Progenitor cell of endocrine pancreas (in vitro differentiated cells): ENCODE measurements at places on chromosomes 3 and 15.

- DNase-seq, result no peak
These were observed 250.5 kb downstream of the UACA start for GRCh38 chr15:70512772-70513362.

DNA sequence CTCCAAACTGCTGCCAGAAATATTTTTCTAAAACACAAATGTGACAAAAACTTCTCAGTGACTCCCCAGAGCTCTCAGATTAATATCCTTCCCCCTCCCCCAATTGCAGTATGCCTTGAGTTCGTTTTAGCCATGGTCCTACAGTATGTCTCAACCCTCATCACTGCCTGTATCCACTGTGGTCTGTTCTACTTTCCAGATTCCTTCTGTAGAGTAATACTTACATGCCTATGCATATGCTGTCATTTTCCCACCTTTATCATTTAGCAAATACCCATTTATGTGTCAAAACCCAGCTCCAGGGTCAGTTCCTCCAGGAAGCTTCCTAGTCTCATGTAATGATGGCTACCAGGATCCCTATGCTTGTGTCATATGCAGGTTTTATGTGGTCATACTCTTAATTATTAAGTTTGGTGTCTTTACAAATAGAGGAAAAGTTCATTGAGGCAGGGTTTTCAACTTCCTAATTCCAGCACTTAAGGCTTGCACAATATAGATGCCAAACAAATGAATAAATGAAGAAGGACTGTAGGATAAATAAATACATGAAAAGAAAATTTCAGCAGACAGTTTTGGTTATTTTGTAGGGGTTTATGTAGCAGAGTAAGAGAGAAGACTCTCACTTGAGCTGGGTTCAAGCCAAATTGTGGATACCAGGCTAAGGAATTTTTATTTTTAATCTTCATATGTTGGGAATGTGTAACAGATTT is 170.8 kb downstream of the ALCAM start:
- DNase-seq, result no peak

DNA sequence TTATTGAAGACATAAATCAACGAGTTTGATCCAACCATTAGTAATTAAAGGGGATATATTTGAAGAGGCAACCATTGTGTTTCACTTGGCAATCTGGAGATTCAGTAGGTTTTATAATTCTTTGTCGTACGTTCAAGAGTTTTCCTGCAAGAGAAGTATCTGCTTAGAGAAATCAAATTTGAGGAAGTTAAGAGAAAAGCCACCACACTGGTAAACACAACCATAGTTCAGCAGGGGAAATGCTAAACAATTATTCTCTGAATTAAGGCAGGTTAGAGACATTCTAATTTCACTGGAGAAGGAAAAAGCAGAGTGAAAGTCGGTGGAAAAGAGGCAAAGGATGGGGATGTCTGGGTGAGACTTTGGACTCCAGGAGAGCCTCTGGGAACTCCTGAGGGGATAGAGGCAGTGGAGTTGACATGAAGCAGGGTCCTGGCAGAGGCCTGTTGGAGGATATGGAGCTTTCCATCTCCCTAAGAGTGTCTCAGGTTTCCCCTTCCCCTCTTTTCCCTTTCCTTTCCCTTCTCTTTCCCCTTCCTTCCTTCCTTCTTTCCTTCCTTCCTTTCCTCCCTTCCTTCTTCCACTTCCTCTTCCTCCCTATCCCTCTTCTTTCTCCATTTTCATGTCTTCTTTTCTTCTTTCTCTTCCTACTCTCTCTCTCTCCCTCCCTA is 26.5 kb downstream of the SPINK8 start:
- DNase-seq, result no peak

DNA sequence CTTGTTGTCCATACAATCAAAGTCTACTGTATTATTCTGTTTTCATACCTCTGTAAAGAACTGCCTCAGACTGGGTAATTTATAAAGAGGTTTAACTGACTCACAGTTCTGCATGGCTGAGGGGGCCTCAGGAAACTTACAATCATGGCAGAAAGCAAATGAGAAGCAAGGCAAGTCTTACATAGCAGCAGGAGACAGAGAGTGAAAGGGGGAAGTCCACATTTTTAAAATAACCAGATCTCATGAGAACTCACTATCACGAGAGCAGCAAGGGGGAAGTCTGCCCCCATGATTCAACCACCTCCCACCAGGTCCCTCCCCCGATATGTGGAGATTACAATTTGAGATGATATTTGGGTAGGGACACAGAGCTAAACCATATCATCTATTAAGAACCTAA is 724.6 kb upstream of the CBLB start:
- no peak for DNase-seq

- DNase-seq, result peak; percentile 69
These were observed 72.3 kb downstream of the CORO2B start for GRCh38 chr15:68650901-68651709.

- DNase-seq, result no peak
These were observed 19.8 kb downstream of the HMG20A start for GRCh38 chr15:77440378-77440999.

DNA sequence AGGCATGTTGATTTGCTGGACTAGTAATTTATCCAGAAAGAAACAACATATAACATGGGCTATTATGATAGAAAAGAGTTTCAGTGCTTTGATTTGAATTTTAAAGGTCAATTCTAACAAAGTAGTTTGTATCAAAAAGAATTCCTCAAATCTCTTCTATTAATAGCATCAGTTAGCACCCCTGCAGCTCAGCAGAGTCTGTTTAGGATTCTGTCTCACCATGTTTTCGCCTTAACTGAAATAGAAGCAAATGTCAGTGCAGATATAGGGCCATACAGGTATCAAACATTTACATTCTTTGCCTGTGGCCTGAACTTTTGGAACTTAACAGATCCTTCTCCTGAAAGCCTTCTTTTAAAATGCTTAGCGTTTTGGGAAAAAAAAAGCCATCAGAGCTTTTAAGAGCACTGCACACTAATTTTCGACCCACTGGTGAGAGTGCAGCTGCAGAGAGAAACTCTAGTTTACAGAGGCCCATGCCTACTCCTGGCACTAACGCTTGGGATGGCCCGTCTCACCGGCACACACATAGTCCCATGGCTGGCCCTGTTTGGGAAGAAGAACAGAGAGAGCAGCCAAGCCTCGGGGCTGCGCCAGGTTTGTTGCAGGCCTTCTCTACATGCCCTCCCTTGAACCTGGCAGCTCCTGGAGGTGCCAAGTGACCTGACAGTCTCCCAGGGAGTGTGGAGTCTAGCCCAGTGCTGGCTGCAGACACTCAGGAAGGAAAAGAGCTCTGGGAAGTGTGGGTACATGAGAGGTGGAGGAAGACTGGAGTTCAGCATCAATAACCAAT is 9.9 kb upstream of the PAQR9 start:
- no peak for DNase-seq

DNA sequence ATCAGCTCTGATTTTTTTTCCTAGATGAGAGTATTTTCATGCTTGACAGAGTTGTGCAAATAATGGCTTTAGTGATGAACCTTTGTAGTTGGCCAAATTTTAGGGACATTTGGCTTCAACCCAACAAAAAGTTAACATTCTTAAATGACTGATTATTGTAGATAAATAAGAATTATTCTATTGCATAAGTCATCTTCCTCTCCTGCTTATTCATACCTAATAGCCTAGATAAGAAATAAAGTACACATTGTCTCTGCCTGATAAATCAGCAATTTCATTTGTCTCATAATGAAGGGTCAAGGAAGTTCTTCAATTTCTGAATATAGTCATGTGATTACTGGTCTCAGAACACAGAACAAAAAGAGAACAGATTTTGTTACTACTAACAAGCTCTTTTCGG is 428.9 kb upstream of the IL12A start:
- no peak for DNase-seq

- DNase-seq, result peak; percentile 46
These were observed 951 bp downstream of the FNDC3B start for GRCh38 chr3:172040078-172040980.

DNA sequence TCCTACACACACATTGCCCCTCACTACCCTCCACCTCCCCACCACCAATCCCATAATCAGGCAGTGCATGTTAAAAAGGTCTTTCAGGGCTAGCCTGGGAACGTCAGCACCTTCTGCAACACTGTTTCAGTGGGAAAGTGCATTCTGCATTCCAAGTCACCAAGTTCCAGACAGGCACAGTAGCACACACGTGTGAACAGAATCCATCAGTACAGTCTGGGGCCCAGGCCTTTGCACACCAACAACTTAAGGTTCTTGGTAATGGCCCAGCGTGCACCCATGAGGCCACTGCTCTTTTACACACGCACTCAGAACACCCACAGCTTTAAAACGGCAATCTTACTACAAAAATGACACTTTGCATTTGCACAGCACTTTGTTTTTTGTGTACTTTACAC is 1.2 kb downstream of the ANXA2 start:
- no peak for DNase-seq

GRCh38 chr15:92971713-92972112 is 71.6 kb downstream of the CHD2 start:
- no peak for DNase-seq

GRCh38 chr15:39139431-39140059 is 441.3 kb upstream of the THBS1 start:
- no peak for DNase-seq

GRCh38 chr15:78680431-78681075 is 39.5 kb upstream of the CHRNB4 start:
- no peak for DNase-seq

- DNase-seq, result no peak
These were observed 63.2 kb downstream of the PDZRN3 start for GRCh38 chr3:73561494-73561893.

DNA sequence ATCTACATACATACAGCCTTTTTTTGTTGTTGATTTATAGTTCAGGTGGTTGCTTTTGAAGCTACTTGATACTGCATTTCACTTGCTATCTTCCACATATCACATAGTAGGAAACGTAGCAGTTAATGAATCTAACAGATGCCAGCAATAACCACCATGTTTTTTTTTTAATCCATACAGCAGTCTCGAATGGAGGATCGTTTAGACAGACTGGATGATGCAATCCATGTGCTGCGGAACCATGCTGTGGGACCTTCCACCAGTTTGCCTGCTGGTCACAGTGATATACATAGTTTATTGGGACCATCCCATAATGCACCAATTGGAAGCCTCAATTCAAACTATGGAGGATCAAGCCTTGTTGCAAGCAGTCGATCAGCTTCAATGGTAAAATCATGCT is 123.2 kb upstream of the CGNL1 start:
- no peak for DNase-seq

- no peak for DNase-seq
These were observed 13.4 kb downstream of the HACD2 start for GRCh38 chr3:123571264-123571972.

- peak; percentile 16 for DNase-seq
These were observed 8.0 kb upstream of the CCDC13 start for GRCh38 chr3:42780892-42781700.

DNA sequence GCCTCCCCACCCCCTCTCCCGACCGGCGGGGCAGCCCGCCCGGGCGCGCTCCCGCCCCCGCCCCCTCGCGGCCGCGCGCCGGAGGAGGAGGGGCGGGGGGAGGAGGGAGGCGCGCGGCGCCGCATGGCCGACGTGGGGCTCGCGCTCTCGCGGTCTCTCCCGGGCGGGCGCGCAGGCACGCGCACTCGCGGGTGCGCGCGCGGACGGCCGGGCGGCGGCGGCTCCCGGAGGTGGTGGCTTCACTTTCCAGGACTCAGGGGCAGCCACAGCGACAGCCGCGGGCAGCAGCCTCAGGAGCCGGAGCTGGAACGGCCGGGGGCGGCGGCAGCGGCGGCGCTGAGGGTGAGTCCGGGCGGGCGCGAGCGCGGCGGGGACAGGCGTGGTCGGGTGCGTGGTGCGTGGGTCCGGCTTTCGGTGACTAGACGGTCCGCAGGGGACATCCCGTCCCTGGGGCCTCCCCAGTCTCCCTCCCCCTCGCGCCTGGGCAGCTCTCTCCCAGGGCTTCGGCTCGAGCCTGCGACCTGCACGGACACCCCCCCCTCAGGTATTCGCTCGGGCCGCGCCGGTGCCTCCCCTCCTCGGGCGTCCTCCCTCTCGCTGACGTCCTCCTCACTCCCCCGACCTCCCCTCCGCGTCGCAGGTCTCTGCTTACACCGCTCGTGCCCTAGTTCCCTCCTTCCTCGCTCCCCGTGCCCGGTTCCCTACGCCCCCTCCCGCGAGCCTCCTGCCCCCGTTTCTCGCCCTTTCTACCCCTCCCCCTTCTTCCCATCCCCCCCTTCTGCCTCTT is at the start of gene UBE2E2:
UBE2E2 (plus strand) TSS at position 407 of the 787 bp plus-strand sequence.
- DNase-seq, result peak; percentile 54

GRCh38 chr3:89955156-89955555 is 847.7 kb downstream of the EPHA3 start:
- DNase-seq, result no peak

DNA sequence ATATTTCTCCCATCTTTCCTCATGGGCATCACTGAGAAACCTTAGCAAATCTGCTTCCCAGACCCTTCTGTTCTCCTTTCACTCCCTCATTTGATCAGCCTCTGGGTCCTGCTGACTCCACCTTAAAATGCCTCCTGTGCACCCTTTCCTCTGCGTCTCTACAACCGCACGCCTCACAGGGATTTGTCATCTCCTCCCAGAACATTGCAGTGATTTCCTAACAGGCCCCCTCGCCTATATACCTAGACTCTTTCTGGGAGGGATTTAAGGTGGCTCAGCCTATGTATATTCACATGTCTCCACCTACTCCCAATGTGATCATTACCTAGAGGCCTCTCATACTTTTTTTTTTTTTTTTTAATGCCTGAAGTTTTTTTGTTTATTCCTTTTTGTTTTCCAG is 69.2 kb downstream of the LIPC start:
- DNase-seq, result no peak

DNA sequence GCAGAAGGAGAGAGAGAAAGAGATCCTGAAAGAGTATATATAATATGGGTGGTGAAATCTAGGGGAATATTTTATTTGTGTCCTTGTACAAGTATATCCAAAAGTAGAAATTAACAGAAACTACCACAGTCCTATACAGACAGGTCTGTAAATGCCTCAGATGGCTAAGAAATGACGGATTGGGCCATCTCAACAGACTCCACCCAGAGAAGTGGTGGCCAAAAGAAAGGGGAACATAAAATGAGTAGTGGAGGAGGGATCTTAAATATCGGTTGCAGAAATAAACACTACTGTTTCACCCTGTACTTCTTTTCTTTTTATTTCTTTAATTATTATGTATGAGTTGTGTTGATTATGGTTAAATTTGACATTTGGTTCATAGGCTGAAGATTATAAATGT is 47.7 kb downstream of the CCR3 start:
- DNase-seq, result no peak

GRCh38 chr3:176961916-176962315 is 235.4 kb downstream of the TBL1XR1 start:
- no peak for DNase-seq

GRCh38 chr15:40943764-40944365 is 9.4 kb upstream of the CHAC1 start:
- DNase-seq, result no peak

- no peak for DNase-seq
These were observed 32.9 kb upstream of the PIK3R4 start for GRCh38 chr3:130779486-130779885.
